GM20000 (cell line): ENCODE measurements at places on chromosomes 6 and 20.

- no peak for DNase-seq
Observed at GRCh38 chr6:103011605-103012004, 1618.1 kb downstream of the GRIK2 start.

DNA sequence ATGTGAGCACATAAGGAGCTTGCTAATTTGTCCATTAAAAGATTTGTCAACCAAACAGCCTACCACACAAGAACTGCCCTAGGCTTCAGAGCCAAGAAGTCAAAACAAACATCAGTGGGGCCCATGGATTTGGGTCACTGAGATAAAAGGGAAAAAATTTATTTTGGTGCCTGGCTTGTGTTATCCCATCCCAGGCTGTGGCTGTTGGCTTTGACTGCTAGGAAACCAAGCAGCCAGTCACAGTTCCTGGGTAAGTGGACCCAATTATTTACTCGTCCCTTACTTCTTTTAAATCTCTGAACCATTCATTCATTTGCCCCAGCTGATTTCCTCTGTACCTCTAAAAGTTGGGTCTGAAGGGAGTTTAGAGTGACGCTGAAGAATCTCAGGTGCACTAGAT lies 41.3 kb downstream of the EDN1 start:
- no peak for DNase-seq

DNA sequence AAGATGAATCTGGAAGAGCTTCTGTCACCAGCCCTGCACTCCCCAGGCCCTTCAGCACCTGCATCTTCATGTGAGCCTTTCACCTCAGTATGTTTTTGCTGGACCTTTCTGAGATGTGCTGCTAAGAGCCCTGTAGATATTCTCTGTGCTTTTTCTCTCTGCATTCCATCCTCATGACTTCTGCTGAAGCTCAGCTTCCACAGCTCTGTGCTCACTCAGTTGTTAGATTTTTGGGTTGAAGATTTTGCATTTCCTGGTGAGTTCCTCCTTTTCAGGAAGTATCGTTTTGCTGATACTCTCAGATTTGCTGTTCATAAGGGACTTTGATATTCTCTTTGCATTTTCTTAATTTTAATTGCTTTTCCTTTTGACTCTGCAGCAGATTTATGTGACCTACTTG lies 18.3 kb downstream of the KIAA1586 start:
- no peak for DNase-seq

GRCh38 chr20:24855848-24856247 lies 93.2 kb upstream of the CST7 start:
- no peak for DNase-seq

DNA sequence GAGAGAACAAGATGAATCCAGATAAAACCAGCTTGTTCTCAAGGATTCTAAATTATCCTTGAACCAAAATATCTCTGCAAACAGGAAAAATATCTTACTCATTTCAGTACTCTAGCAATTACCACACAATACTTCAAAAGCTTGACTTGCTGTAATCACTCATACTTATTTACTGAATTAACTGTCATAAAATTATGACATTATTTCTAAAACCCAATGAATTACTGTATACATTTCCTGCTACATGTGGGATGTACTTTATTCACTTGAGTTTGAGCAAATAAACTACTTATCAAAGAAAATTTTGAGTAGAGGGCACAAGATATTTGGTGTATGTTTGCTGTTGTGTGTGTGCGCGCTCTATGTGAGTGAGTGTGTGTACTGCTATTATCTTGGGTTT lies 9.7 kb downstream of the EIF2S2 start:
- DNase-seq: no peak

GRCh38 chr6:104527761-104528415 lies 331.8 kb downstream of the HACE1 start:
- no peak for DNase-seq

DNA sequence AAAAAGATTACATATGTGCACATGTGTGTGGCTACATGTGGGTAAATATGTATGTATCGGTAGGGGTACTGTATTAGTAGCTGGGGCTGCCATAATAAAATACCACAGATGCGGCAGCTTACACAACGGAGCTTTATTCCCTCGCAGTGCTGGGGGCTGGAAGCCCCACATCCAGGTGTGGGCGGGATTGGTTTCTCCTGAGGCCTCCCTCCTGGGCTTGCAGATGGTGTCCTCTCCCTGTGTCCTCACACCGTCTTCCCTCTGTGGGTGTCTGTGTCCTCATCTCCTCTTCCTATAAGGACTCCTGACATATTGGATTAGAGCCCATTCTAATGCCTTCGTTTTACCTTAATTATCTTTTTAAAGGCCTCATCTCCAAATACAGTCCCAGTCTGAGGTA lies 97.7 kb downstream of the LY86 start:
- no peak for DNase-seq

DNA sequence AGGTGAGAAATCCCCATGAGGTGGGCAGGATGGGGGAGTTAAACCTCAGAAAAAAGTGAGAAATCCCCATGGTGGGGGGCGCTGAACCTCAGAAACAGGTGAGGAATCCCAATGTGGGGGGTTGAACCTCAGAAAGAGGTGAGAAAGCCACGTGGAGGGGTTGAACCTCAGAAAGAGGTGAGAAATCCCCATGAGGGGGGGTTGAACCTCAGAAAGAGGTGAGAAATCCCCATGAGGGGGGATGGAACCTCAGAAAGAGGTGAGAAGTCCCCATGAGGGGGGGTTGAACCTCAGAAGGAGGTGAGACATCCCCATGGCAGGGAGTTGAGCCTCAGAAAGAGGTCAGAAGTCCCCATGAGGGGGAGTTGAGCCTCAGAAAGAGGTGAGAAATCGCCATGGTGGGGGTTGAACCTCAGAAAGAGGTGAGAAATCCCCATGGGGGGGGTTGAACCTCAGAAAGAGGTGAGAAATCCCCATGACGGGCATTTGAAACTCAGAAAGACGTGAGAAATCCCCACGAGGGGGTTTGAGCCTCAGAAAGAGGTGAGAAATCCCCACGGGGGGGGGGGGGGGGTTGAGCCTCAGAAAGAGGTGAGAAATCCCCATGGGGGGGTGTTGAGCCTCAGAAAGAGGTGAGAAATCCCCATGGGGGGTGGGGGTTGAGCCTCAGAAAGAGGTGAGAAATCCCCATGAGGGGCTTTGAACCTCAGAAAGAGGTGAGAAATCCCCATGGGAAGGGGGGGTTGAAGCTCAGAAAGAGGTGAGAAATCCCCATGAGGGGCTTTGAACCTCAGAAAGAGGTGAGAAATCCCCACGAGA lies 14.3 kb upstream of the GOPC start:
- DNase-seq: no peak

GRCh38 chr20:18609741-18610140 lies 21.9 kb downstream of the DTD1 start:
- DNase-seq: no peak

DNA sequence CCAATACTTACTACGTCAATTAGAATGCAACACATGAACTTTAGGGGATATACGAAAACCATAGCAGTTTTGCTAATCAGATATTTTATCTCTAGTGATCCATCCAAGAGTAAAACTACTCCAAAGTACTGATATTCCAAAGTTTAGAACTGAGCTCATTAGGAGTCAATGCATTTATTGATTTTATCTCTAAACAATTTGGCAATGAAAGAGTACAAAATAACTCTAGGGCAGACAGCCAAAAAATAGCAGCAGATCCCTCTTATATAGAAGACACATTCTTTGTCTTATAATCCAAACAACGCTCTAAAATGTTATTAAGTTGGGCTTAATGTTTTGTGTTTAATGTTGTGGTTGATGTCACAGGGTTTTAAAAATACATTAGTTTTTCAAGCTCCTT lies 923.9 kb upstream of the MAN1A1 start:
- no peak for DNase-seq

DNA sequence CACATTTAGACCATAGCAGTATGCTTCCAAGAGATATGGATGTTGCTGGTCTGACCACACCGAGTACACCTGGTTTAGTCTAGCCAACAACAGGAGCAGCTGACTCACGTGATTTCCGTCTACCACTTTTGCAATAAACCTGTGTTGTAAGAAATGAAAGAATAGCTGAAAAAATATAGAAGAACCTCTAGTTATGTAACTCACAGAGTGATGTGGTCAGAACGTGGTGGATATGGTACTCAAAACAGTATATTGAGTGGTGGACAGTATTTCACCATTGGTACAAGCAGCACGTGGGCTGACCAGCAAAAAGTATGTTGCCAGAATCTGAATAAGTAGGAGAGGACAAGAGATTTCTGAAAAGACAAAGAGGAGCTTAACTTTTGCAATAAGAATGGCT lies 226.9 kb downstream of the TBC1D7 start:
- no peak for DNase-seq

- DNase-seq: no peak
Observed at GRCh38 chr20:10242166-10242565, 23.5 kb downstream of the SNAP25 start.
